ENCODE measurements at places on chromosomes 4 and X.
A peak's percentile ranks its signal among the peaks of the same experiment; 100 is the strongest.

GRCh38 chr4:139833151-139833910 is 167.7 kb downstream of the MGST2 start:
- no peak for DNase-seq
- no peak overlapping the region for H3K4me3 ChIP-seq
- no peak overlapping the region for H3K27ac ChIP-seq
- H3K36me3 ChIP-seq, result no peaks in the 10 kb centered on the region
- H3K27me3 ChIP-seq, result no peaks in the 10 kb centered on the region

DNA sequence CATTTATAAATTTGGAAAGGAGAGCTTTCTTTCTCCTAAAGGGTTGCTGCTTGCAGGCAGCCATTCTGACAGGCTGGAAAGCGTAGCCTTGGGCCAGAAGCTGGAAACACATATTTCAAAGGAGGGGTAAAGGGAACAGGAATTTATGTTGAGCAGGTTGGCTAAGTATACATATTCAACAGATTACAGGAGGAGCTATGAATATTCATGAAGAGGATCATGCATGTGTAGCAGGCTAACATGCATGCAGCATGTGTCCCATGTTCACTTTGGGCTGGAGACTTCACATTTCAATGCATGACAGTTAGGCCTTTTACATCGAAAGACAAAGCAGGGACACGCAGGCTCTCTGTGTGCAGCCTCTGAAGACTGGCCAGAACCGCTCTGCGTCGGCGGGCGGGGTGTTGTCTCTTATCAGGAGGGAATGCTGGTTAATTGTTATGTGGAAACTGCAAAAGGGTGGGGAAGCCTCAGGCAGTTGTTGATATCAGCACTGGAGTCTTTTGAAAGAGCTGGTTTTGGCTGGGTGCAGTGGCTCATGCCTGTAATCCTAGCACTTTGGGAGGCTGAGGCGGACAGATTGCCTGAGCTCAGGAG is 31.5 kb downstream of the CASP3 start:
- no peak overlapping the region for H3K27ac ChIP-seq
- no peak for DNase-seq
- H3K36me3 ChIP-seq, result no peaks in the 10 kb centered on the region
- H3K4me3 ChIP-seq, result no peak overlapping the region
- H3K27me3 ChIP-seq, result no peaks in the 10 kb centered on the region

DNA sequence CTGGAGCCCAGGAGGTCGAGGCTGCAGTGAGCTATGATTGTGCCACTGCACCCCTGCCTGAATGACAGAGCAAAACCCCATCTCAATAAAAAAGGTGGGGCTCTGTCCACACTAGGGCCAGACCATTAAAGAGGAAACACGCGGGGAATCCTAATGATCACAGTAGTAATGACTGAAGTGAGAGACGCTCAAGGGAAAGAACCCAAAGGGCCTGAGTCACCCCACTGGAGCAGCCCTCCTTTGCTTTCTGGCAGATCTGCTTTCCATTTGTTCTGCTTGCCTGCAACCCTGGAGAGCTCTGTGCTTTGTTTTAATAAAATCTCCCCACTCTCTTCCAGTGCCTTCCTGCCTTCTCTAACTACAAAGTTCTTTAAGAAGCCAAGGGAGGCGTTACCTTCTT is 5.0 kb downstream of the TFDP3 start:
- no peak overlapping the region for H3K27ac ChIP-seq
- no peaks in the 10 kb centered on the region for H3K4me1 ChIP-seq
- DNase-seq, result no peak
- H3K36me3 ChIP-seq, result no peaks in the 10 kb centered on the region

DNA sequence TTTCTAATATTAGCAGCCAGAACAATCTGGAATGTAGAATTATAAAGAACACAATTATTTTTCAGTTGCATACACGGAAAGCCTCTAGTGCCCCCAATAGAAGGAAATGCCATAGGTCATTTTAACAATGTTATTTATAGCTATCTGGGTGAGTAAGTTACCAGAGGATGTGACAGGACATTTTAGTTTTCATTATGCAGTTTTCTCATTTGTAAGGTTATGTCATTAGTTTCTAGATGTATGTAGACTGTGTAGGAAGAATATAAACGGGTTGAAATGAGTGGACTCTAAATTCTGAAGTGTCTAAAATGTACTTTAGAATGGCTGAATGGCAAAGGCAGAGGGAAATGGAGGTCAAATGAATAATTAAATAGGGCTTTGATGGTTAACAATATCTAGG is 213.3 kb downstream of the DTHD1 start:
- H3K4me1 ChIP-seq, result no peaks in the 10 kb centered on the region
- H3K27ac ChIP-seq, result no peak overlapping the region
- no peaks in the 10 kb centered on the region for H3K27me3 ChIP-seq
- H3K4me3 ChIP-seq, result no peak overlapping the region
- H3K36me3 ChIP-seq, result no peaks in the 10 kb centered on the region

GRCh38 chrX:71604141-71604540 is 14.2 kb downstream of the CXCR3 start:
- peaks cover 28% of the 10 kb centered on the region for H3K4me1 ChIP-seq
- no peak overlapping the region for H3K27ac ChIP-seq
- no peaks in the 10 kb centered on the region for H3K27me3 ChIP-seq
- H3K4me3 ChIP-seq, result no peak overlapping the region

- DNase-seq, result peak; percentile 79
- H3K27ac ChIP-seq, result no peak overlapping the region
- no peaks in the 10 kb centered on the region for H3K36me3 ChIP-seq
- no peak overlapping the region for H3K4me3 ChIP-seq
- no peaks in the 10 kb centered on the region for H3K27me3 ChIP-seq
- H3K4me1 ChIP-seq, result no peaks in the 10 kb centered on the region
Observed at GRCh38 chr4:99642725-99643489, 14.7 kb downstream of the C4orf54 start.

DNA sequence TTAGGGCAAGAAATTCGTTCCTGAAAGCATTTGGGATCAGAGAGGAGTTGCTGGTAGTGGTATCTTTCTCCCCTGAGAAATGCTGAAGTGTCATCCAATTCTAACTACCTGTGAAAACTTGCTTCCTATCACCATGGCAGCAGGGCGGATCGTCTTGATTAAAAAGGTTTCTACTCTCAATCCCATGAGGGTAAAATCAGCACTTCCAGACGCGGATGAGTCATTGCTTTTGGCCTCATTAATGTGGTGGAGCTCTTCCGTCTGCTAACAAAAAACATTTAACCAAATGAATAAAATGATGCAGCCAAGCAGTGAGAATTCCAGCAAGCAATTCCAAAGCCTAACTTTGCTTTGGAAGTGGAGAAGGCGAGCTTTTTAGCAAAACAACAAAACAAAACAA is 325.6 kb downstream of the CAMK2D start:
- DNase-seq, result no peak
- peak overlapping the region; percentile 33 for H3K27ac ChIP-seq
- no peaks in the 10 kb centered on the region for H3K27me3 ChIP-seq
- H3K4me1 ChIP-seq, result peaks cover 6% of the 10 kb centered on the region

DNA sequence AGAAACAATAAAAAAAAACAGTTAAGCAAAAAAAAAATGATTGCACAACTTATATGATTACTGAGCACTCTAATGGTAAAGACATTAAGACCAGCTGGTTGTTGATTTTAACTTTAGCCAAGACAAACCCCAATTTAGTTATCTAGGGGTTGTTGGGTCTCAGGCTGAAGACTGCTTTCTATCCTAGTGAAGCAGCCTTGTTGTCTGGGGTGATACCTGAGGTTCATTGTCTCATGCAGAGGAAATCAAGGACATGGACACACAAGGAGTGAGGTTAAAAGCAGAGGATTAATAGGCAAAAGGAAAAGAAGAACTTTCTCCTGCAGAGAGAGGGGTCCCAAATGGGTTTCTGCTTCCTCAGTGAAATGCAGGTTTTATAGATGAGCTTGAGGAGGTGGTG is 40.0 kb upstream of the CYP2U1 start:
- no peak overlapping the region for H3K4me3 ChIP-seq
- H3K27ac ChIP-seq, result no peak overlapping the region
- H3K4me1 ChIP-seq, result no peaks in the 10 kb centered on the region
- no peaks in the 10 kb centered on the region for H3K36me3 ChIP-seq
- no peaks in the 10 kb centered on the region for H3K27me3 ChIP-seq

DNA sequence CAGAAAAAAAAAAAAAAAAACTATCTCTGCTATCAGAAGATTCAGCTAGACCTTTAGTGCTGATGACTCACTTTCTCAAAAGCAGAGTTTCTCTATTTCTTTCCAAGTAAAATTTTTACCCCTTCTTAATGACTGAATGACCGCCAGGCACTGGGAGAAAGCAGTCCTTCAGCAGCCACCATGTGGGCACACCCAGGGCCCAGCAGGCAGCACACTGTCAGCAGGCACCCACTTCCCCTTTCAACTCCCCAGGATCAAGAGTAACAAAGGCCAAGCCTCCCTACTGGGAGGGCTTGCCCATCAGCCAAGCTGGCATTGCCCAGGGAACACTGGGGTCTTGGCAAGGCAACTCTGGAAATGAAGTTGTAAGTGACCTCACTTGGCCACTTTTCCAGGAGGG is 201.9 kb upstream of the MAMLD1 start:
- no peaks in the 10 kb centered on the region for H3K36me3 ChIP-seq
- no peak overlapping the region for H3K27ac ChIP-seq
- no peak overlapping the region for H3K4me3 ChIP-seq
- no peaks in the 10 kb centered on the region for H3K27me3 ChIP-seq
- no peaks in the 10 kb centered on the region for H3K4me1 ChIP-seq

- no peaks in the 10 kb centered on the region for H3K4me1 ChIP-seq
- H3K27me3 ChIP-seq, result no peaks in the 10 kb centered on the region
- no peak overlapping the region for H3K27ac ChIP-seq
Observed at GRCh38 chrX:46236411-46236810, 308.8 kb downstream of the ZNF674 start.

- no peaks in the 10 kb centered on the region for H3K36me3 ChIP-seq
- no peak overlapping the region for H3K4me3 ChIP-seq
- no peak overlapping the region for H3K27ac ChIP-seq
- no peak for DNase-seq
- H3K27me3 ChIP-seq, result no peaks in the 10 kb centered on the region
- no peaks in the 10 kb centered on the region for H3K4me1 ChIP-seq
Observed at GRCh38 chrX:29535212-29536162, 679.9 kb upstream of the MAGEB2 start.

DNA sequence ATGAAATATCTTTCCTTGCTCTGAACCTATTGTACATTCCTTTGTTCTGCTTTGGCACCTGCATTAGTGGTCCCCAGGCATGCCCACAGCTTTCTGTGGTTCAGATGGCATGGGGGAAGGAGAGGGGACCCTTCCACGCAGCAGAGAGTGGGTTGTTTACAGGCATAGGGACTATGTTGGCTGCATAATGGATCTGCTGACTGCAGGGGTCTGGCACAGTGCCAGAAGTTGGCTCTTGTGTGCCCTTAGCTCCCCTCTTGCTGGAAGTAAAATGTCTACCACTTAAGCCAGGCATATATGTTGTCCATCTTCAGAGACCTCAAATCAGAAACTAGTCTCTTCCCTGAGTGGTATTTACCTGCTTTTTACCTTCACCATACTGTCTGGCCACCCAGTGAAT is 651.9 kb upstream of the PCDH7 start:
- no peaks in the 10 kb centered on the region for H3K27me3 ChIP-seq
- no peak overlapping the region for H3K27ac ChIP-seq
- DNase-seq, result no peak
- no peaks in the 10 kb centered on the region for H3K36me3 ChIP-seq
- H3K4me1 ChIP-seq, result no peaks in the 10 kb centered on the region
- no peak overlapping the region for H3K4me3 ChIP-seq

GRCh38 chr4:71830-72229 is 18.7 kb downstream of the ZNF595 start:
- H3K27me3 ChIP-seq, result no peaks in the 10 kb centered on the region
- H3K4me1 ChIP-seq, result no peaks in the 10 kb centered on the region
- no peak for DNase-seq
- H3K36me3 ChIP-seq, result peaks cover 18% of the 10 kb centered on the region

GRCh38 chr4:85107553-85107952 is 141.1 kb upstream of the WDFY3 start:
- H3K4me3 ChIP-seq, result no peak overlapping the region
- no peak for DNase-seq
- H3K36me3 ChIP-seq, result no peaks in the 10 kb centered on the region
- H3K27ac ChIP-seq, result no peak overlapping the region
- H3K4me1 ChIP-seq, result no peaks in the 10 kb centered on the region
- no peaks in the 10 kb centered on the region for H3K27me3 ChIP-seq

- H3K4me3 ChIP-seq, result no peak overlapping the region
- H3K4me1 ChIP-seq, result no peaks in the 10 kb centered on the region
- no peaks in the 10 kb centered on the region for H3K36me3 ChIP-seq
- H3K27me3 ChIP-seq, result no peaks in the 10 kb centered on the region
- no peak overlapping the region for H3K27ac ChIP-seq
- no peak for DNase-seq
Observed at GRCh38 chrX:46117234-46117633, 428.0 kb downstream of the ZNF674 start.

DNA sequence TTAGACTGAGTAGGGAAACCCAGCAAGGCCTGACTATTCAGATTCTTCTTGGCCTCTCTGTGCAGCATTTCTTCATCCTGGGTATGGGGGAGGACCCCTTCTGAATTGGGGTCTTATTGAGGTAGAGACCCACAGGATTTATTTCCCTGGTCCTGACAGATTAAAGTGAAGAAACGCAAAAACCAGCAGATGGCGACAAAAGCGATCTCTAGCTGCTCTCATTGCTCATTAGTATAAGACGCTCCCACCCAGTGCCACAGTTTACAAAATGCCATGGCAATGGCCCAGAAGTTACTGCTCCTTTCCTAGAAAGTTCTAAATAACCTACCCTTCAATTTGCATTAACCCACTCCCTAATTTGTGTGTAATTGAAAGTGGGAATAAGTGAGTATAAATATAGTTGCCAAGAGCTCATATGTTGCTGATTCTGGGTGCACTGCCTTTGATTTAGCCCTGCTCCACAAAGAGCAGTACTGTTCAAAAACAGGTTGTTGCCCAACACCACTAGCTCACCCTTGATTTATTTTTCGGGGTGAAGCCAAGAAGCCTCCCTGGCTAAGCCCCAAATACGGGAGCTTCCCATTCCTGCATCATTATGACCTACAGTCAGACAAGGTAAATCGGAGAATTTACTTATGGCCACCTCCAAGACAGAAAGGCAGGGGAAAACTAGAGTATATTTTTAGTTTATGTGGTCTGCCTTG is 3.7 kb upstream of the BEX4 start:
- H3K4me3 ChIP-seq, result no peak overlapping the region
- H3K27ac ChIP-seq, result no peak overlapping the region
- DNase-seq, result no peak
- no peaks in the 10 kb centered on the region for H3K27me3 ChIP-seq
- no peaks in the 10 kb centered on the region for H3K4me1 ChIP-seq

GRCh38 chrX:38701073-38701472 is 100.2 kb upstream of the MID1IP1 start:
- no peak overlapping the region for H3K4me3 ChIP-seq
- DNase-seq, result no peak
- H3K36me3 ChIP-seq, result no peaks in the 10 kb centered on the region
- no peaks in the 10 kb centered on the region for H3K27me3 ChIP-seq
- no peak overlapping the region for H3K27ac ChIP-seq

- H3K4me3 ChIP-seq, result no peak overlapping the region
- no peaks in the 10 kb centered on the region for H3K27me3 ChIP-seq
- no peak for DNase-seq
Observed at GRCh38 chrX:10900585-10901289, 210.4 kb upstream of the HCCS start.

Data from spleen (tissue), 13 donors.